Stimulated activated CD4-positive, alpha-beta T cell treated with anti-CD3 and anti-CD28 coated beads, Interleukin-1b, Interleukin-23, amount 100 ng/mL, for 1 hour (primary cell): ENCODE measurements at places on chromosomes 1 and 21.

DNA sequence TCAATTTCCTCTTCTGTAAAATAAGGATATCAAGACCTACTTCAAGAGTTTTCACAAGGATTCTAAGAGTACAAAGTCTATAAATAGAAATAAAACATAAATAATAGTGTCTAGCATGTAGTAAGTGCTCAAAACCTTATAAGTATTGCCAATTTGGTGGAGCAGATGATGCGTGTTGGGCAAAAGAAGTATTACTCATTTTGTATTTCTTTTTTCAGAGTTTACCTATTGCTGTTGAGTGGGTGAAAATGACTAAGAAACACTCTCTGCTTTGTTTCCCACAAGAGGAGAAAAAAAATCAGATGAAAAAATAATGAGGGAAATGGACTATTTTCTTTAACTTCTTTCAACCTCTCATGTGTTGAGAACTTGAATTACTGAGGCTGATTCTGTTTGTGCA, 103.3 kb upstream of the KCNK2 start:
- no peak for DNase-seq

- DNase-seq: peak; percentile 93
These were observed 23.2 kb upstream of the LSM10 start for GRCh38 chr1:36420836-36421317.

DNA sequence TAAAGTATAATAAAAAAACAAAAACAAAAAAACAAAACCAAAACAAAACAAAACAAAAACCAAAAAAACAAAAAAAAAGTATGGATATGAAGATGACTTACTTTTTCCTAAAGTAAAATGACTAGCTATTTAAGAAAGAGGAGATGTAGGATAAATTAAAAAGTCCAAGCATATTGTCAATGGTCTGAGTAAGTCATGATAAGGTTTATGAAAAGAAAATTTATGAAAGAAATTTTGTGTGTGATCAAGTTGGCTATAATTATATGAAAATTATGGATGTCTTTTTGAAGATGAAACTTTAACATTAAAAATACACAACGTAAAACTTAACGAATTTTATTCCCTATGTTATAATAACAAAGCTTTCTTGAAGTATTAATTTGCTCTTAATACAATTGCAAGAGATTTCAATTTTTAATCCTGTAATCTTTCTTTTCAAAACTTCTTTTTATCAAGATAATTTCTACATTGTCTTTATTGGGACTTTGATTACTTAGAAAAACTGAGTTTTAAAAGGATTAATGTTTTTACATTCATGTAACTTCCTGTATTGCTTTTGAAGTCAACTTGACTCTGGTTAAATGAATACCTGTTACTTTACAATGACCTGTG, 200.9 kb upstream of the IVNS1ABP start:
- DNase-seq: no peak

- DNase-seq: no peak
These were observed 93.5 kb downstream of the NAV1 start for GRCh38 chr1:201632364-201632952.

- DNase-seq: peak; percentile 20
These were observed 158.7 kb upstream of the IRF2BP2 start for GRCh38 chr1:234768569-234769283.
